ENCODE measurements at places on chromosomes 16 and 17.
A peak's percentile ranks its signal among the peaks of the same experiment; 100 is the strongest.

DNA sequence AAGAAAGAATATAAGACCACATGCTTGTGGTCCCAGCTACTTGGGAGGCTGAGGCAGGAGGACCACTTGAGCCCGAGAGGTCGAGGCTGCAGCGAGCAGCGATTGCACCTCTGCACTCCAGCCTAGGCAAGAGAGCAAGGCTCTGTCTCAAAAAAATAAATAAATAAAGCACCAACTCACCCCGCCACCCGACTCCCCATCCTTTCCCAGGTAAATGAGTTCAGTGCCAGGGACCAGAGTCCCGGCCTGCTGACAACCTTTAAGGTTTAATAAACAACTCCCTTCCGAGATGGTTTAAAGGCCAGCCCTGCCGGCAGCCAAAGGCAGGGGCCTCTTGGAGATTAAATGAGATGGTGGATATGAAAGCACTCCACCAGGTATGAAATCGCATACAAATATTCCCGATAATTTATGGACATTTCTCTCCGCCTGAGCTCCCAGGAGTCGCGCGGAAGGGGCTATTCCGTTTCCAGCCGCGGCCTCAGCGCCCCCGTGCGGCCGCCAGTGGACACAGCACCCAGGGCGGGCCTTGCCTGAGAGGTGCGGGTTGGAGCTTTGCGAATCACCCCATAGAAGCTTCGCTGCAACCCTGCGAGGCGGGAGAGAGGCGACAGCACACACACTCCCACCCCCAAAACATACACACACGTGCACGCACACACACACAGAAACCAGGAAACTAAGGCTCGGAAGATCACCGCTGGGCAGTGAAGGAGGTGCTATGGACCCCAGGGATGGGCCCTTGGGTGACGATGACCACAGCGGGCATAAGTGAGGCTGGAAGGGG lies 4.0 kb upstream of the RPL38 start:
- no peak for DNase-seq

GRCh38 chr17:21157586-21158370 lies 31.0 kb downstream of the DHRS7B start:
- no peak for DNase-seq

DNA sequence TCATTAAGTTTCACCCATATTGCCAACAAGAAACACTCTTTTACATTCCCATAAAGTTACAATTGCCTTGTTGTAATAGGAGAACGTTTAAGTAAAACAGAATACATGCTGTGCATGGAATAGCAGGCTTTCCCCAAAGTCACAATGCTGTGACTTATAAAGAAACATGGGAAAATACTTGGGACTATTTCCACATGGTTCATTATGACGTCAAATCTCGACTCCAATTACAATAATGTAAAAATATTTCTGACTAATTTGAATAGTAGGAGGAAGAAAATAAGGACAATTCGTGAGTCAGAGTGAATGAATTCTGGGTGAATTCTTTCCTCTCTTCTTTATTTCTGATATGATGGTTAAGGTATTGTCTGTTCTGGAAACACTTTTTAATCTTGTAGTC lies 52.8 kb downstream of the CDH11 start:
- no peak for DNase-seq

GRCh38 chr17:80307994-80308691 lies 47.5 kb downstream of the RNF213 start:
- no peak for DNase-seq

GRCh38 chr17:18158022-18158600 lies 25.5 kb upstream of the ALKBH5 start:
- DNase-seq, result peak; percentile 93

DNA sequence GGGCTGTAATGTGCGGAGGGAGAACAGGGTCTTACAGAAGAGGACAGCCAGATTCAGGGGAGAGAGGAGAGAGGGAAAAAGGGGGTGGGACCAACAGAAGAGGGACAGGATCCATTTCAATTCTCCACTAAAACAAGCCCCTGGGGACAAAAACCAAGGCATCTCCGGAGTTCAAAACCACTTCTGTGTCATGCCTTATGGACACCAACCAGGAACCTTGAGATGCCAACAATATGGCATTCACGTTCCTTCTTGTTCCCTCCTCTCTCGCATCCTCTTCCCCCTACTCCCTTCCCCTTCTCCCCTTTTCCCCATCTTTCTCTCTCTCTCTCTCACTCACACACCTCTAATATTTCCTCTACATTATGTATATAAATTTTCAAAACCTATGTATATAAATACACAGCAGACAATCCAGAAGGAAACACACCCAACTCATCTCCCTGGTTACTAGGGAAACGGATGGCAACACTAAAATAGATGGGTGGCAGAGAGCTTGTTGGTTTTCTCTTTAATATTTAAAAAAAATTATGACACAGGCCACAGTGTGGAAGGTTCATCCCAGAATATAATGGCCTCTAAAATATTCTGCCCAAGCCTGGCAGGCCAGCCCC lies 123.1 kb downstream of the SLC39A11 start:
- no peak for DNase-seq

GRCh38 chr16:86151239-86151851 lies 252.4 kb downstream of the IRF8 start:
- no peak for DNase-seq

- no peak for DNase-seq
Measured at GRCh38 chr17:76630151-76630550, 13.4 kb downstream of the ST6GALNAC1 start.

- no peak for DNase-seq
Measured at GRCh38 chr17:65371702-65372101, 189.7 kb downstream of the AXIN2 start.

GRCh38 chr17:39100530-39100929 lies 50.9 kb downstream of the PLXDC1 start:
- no peak for DNase-seq

DNA sequence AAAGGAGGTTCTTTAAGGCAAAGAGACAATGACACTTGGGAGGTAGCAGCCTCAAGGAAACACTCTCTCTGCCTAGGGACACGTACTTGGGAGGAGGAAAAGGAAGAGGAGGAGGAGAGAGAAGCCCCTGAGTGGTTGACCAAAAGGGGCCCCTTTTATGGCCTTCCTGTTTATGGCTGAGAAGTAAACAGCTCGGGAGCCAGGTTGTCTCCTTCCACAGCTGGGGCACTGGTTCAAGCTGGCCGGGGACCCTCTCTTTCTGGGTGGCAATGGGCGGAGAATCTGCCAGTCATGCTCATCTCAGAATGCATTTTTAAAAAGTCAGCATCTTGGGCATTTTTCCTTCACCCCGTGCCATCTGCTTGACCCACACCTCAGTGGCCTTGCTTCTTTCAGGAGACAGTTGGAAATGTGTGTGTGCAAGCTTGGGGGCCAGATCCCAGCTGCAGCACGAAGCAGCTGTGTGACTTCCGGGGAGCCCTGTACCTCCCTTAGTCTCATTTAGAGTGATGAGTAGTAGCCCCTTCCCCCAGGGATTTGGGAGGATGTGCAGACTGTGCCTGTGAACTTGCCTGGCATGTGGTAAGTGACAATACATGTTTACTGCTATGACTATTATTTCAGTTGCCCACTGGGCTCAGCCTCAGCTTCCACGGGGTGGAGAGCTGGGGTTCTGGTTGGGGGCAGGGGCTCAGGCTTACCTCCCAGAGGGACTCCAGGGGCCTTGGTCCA lies 33.8 kb upstream of the SALL1 start:
- DNase-seq, result no peak

- DNase-seq, result no peak
Measured at GRCh38 chr17:42362245-42362961, 25.8 kb downstream of the STAT3 start.

GRCh38 chr17:32444301-32445073 lies at the start of gene PSMD11:
TSS of gene PSMD11 (plus strand) at chr17:32444510. CDS start at chr17:32444524, 14 bp downstream.
- peak; percentile 97 for DNase-seq

- DNase-seq, result peak; percentile 60
Measured at GRCh38 chr17:42548070-42548837, 4.5 kb upstream of the HSD17B1 start.

GRCh38 chr17:32567511-32567910 lies 80.7 kb downstream of the CDK5R1 start:
- no peak for DNase-seq
